Right lobe of liver (tissue), 6 donors: ENCODE measurements at places on chromosomes 5 and 9.

DNA sequence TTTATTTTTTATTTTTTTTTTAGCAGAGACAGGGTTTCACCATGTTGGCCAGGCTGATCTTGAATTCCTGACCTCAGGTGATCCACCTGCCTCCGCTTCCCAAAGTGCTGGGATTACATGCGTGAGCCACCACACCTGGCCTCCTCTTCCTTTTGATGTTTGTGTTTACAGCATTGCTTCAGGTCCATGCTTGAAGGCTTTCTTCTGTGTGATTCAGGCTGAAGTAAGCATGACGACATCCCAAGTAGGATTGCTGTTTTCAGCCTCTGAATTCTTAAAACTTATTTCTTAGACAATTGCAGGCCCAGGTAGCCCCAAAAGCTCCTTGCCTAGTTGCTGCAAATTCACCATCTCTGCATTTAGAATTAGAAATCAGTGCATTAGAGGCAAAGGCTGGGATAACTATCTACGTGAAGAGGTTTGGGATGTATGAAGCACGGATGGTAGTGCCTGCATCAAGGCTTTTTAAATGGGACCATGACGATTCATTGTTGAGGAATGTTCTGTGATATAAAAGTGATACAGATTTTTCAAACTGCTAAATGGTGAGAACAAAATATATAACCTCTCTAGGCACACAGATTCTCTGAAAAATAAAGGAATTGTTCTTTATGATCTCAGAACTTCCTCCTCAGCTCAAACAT is 3.0 kb upstream of the ETF1 start:
- no peak for DNase-seq

GRCh38 chr5:172877466-172878260 is 43.6 kb downstream of the ERGIC1 start:
- no peak for DNase-seq

- peak; percentile 49 for DNase-seq
Observed at GRCh38 chr5:155004138-155004744, 9.3 kb upstream of the KIF4B start.

- no peak for DNase-seq
Observed at GRCh38 chr5:5134107-5134506, 6.0 kb upstream of the ADAMTS16 start.

DNA sequence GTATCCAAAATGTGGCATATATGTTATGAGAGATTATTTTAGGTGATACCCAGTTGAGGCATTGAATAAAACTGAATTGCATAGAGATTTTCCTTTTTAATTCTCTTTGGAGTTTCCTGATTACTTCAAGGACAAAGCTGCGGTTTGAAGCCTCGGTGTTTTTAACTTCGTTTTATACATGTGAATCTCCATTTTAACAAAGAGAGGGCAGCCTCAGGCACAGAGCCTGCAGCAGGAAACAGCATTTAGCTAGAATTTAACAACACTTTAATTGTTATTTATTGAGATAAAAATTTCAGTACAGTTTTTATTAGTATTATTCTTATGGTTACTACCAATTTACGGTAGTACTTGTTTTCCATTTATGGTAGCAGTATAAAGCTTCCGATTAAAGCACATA is 114.0 kb downstream of the KIF4B start:
- no peak for DNase-seq

- DNase-seq = no peak
Observed at GRCh38 chr5:5317976-5318375, 104.5 kb upstream of the ICE1 start.

- DNase-seq = no peak
Observed at GRCh38 chr9:116656977-116657376, 30.1 kb upstream of the TRIM32 start.

DNA sequence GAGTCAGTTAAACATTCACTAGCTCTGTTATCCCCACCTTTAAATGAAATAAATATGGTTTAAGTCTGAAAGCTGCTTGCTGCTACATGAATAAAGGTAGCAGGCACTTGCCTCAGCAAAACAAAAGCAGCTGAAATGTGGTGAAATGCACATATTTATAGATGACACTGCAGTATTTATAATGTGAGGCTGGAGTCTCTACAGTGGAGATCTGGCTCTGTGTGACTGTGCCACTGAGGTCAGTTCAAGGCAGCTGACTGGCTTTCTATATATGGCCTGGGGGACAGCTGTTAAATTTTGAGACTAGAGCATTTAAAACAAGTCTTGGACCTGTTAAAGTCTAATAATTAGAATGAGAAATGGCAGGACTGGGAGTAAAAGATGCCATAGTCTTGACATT is 859.6 kb upstream of the SEMA6A start:
- no peak for DNase-seq

GRCh38 chr5:141695627-141696215 is 13.7 kb upstream of the ARAP3 start:
- DNase-seq = no peak

DNA sequence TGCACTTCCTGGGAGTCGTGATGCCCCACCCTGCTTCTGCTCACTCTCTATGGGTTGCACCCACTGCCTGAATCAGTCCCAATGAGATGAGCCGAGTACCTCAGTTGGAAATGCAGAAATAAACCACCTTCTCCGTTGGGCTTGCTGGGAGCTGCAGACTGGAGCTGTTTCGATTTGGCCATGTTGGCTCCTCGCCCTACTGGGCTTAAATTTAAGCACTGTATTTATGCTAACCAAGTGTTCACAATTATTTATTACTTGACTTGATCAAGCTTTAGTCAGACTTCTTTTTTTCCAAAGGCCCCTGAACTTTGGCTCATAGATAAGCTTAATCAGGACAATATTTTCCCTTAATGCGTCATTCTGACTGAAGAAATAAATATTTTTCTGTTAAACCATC is 1072.4 kb upstream of the CDH9 start:
- no peak for DNase-seq

GRCh38 chr5:148962761-148963324 is 100.0 kb downstream of the SH3TC2 start:
- no peak for DNase-seq

DNA sequence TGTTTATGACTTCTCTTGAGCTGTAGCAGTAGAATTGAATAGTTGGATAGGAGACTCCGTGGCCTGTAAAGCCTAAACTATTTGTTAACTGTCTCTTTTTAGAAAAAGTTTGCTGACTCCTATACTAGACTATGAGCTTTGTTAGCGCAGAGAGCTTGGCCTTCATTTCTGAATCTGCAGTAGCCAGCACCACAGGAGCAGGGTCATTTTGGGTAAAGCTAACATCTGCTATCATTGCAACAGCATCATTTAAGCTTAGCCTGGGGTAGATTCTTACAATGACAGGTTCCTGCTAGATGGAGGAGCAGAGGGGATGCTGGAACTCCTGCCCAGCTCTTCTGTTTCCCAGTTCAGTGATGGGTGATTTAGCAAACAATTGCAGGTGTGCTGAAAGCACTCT is 133.7 kb upstream of the ASTN2 start:
- DNase-seq = no peak

GRCh38 chr5:109788596-109788995 is 98.9 kb downstream of the MAN2A1 start:
- no peak for DNase-seq

DNA sequence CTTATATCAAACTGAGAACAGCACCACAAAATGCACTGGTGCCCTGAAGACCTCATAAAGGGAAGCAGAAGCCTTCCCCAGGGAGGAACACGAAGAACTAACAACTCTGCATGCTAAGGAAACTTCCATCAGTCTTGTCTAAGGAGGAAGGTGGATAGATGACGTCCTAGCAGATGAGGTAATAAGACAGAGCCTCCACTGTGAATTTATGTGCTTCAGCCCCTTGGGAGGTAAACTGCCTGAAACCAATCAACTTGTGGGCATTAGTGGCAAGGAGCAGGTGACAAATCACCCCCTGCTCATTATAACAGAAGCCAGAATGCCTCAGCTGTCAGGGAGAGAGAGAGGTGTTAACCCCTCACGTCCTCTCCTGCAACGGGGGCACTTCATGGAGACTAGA is 48.9 kb upstream of the SPIN1 start:
- no peak for DNase-seq

- no peak for DNase-seq
Observed at GRCh38 chr5:16313761-16314160, 134.2 kb upstream of the MARCHF11 start.

GRCh38 chr5:43498581-43498980 is 14.9 kb upstream of the TMEM267 start:
- DNase-seq = no peak

DNA sequence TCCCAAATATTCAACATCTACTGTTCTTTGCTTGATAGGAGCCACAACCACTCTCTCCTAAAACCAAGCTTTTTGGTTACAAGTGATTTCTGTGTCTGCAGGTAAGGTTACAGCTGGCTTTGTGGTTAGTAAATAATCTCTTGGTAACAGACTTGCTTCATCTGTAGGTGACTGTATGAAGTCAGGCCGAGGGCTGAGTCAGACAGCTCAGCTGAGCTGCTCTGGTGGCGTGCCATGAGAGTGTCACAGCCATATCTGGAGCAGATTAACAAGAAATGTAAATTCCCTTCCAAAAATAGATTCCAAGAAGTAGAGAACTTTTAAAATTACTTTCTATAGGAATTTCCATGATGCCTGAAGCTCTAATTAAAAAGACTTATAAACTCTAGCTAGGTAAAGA is 23.7 kb upstream of the TAS2R1 start:
- DNase-seq = no peak

- DNase-seq = no peak
Observed at GRCh38 chr9:78874061-78874460, 577.1 kb downstream of the PSAT1 start.

DNA sequence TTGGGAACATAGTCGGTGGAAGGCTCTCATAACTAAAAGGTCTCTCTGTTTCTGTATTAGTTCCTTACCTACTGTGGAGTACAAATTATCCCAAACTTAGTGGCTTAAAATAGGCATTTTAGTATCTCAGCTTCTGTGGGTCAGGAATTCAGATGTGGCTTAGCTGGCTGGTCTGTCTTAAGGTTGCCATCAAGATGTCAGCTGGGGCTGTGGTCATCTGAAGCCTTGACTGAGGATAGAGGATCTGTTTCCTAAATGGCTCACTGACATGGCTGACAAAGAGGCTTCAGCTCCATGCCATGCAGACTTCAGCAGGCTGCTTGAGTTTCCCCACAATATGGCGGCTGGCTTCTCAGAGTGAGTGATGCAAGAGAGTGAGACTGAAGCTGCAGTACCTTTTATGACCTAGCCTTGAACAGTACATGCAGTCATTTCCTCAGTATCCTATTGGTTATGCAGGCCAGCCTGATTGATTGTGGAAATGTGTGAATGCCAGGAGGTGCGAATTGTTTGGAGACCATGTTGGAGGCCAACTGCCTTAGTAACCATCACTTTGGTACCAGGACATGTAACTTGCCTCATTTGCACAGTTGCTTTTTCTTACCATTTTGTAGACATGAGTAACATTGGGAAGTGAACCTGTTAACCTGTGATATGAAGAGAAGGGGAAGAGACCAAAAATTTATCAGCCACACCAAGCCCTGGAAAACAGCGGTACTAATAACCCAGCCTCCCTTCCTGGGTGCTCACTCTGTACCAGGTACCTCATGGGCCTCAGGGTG is 152.8 kb upstream of the IER5L start:
- no peak for DNase-seq

GRCh38 chr9:16364347-16364746 is 506.1 kb downstream of the BNC2 start:
- DNase-seq = no peak

- no peak for DNase-seq
Observed at GRCh38 chr9:106023455-106023854, 329.1 kb downstream of the TMEM38B start.

DNA sequence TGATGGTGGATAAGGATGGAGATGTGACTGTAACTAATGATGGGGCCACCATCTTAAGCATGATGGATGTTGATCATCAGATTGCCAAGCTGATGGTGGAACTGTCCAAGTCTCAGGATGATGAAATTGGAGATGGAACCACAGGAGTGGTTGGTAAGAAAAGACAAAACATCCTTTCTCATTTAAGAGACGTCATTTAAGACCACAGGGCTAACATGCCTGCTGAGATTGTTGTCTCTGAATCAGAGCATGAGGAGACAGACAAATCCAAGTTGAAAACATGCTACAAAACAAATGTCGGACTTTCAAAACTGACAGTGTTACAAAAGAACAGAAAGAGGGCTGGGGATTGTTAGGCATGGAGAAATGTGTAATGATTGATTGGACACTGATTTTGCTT is 4.6 kb downstream of the CCT5 start:
- no peak for DNase-seq
